Activated naive CD8-positive, alpha-beta T cell treated with anti-CD3 and anti-CD28 coated beads, Interleukin-2, amount 50 U/mL, for 24 hours (primary cell): ENCODE measurements at places on chromosomes 13 and 19.

GRCh38 chr13:80835902-80836301 is 495.0 kb upstream of the SPRY2 start:
- no peak for DNase-seq

DNA sequence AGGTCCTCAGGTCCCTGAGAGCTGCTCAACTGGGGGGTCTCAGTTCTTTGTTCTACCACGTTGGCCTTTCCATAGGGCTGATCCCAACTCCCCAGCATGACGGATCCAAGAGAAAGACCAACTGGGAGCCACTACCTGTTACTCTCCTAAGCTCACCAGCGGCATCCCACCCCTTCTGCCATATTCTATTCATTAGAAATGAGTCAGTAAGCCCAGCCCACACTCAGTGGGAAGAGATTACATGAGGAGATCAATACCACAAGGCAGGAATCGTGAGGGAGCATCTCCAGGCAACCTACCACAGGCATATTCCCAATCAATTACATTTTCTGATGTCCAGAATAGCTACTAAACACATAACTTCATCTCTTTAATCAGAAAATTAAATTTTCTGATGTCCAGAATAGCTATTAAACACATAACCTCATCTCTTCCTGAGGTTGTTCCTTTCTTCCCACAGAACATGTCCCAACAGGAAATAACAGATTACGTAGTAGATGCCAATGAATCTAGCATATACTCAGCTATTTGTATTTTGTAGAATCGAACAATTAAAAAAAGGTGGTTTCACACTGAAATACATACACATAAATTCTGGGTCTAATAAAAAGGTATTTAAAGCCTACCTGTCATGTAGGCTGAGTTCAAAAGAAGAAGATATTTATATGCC is 708.1 kb upstream of the ARGLU1 start:
- DNase-seq = no peak

DNA sequence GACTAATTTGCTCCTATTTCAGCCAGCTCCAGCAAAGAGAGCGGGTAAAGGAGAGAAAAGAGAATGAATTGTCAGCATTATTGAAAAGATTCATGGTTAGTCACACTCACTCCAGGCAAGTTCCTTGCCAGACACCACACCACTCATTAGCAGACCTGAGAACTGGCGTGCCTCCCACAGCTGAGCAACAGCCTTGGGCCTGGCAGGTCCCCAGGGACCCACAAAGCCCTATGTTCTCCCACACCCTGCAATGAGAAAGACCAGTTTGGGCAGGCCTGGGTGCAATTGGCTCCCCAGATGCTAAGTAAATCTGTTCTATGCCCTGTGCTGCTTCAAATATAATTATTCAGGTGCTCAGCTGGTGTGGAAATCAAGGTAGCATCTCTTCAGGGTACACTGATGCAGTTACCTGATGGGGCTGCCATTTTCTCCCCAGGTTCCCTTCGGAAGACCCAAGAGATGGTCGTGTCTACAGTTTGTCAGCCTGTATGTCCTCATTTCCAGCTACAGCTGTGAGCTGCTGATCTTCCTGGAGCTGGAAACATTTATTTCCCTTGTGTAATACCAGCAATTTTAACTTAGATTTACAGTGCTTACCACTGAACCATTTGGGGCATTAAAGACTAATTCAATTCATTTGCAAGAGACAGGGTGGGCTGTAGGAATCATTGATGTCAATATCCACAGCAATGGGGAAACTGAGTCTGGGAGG is 405.0 kb downstream of the COG6 start:
- DNase-seq = peak; percentile 50

DNA sequence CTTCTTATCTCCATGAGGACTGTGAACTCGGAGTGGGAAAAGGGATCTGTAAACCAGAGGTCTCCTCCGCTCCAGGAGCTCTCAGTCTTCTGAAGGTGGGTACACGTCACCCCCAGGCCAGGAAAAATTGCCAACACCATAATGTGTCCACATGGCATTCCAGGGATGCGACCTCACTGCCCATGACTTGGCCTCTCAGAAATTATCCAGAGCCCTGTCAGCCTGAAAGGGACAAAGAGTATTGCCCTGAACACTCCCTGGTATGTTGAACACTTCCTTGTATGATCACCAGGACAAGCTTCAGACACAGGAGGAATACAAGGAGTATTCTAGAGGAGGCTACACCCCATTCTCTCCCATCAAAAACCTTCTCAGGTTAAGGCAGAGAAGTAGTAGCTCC is 81.0 kb upstream of the SLC7A1 start:
- no peak for DNase-seq

GRCh38 chr19:8826371-8826770 is 5.7 kb downstream of the ZNF558 start:
- DNase-seq = no peak

DNA sequence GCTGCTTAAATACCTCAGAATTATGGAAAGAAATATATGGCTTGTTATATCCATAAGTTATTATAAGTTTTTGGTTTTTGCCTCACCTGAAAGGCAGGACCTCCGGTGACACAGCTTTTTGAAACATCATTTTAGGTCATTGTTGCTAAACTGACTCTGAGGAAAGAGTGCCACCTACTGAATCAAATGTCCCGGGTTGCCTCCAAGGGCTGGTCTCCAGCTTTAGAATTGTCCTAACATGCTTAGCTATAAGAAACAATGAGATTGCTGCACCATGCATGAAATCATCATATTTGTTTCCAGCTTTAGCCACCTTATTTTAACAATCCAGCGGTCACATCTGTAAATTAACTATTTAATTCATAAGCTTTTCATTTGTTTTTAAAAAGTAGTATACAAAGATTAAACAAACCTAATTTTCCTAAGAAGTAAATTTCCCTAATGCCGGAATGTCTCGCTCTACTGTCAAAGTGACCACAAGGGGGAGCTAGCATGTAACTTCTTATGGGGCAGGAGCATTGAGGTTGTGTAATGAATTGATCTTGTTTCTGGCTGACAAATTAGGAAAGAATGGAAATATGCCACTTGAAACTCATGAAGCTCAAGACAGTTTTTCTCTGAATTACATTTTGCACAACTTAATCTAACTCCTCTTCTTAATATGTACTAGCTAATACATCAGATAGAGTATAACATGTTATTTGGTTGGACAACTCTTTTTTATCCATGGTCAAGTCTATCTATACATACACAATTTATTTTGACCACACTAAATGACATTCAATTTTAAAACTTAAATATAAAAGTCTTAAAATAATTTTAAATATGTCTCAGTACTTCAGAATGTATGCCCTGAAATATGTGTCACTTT is 6.7 kb upstream of the PCDH17 start:
- peak; percentile 5 for DNase-seq

DNA sequence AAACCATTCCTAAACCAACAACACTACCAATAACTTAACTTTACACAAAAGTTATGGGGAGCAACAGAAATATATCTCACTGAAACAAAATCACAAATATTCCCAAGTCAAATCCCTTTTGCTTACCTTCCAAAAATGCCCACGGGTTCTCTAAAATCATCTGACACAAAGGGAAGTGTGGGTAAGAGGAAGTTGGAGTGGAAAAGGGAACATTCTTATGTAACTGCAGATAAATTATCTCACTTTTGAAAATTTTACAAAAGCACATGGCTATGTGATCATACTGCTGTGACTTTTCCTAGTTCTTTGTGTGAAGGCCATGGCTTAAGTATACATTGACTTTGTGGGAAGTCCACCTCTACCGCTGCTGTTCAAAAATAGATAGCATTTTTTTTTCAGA is 350.5 kb downstream of the GPC6 start:
- no peak for DNase-seq

DNA sequence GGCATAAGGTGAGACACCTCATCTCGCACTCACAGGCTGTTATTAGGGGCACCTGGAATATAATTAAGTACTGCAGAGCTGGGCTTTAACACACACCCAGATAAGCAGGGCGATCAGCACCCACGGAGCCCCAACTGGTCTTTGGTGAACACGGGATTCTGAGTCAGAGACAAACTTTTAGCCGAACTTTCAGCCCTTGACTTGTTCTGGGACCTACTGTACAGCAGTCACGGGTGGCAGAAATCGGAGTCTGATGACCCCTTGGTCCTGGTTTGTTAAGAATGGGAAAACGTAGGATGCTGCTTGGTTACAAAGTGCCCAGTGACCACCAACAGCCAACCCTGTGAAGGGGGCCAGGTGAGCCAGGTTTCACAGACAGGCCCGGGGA is 9.0 kb downstream of the SH3GL1 start:
- no peak for DNase-seq

- no peak for DNase-seq
Measured at GRCh38 chr13:62113179-62113578, 697.5 kb upstream of the PCDH20 start.

DNA sequence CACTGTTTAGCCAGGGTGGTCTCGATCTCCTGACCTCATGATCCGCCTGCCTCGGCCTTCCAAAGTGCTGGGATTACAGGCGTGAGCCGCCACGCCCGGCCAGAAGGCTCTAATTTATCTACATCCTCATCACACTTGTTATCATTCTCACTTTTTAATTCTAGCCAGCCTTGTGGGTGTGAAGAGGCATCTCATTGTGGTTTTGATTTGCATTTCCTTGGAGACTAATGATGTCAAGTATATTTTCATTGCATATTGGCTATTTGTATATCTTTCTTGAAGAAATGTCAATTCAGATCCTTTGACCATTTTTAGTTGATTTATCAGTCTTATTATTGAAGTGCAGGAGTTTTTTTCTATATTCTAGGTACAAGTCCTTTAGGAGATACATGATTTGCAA is 27.7 kb upstream of the HIF3A start:
- no peak for DNase-seq

- DNase-seq = no peak
Measured at GRCh38 chr13:97235549-97236231, 13.6 kb downstream of the MBNL2 start.

- no peak for DNase-seq
Measured at GRCh38 chr13:75555836-75556235, 6.2 kb downstream of the UCHL3 start.

DNA sequence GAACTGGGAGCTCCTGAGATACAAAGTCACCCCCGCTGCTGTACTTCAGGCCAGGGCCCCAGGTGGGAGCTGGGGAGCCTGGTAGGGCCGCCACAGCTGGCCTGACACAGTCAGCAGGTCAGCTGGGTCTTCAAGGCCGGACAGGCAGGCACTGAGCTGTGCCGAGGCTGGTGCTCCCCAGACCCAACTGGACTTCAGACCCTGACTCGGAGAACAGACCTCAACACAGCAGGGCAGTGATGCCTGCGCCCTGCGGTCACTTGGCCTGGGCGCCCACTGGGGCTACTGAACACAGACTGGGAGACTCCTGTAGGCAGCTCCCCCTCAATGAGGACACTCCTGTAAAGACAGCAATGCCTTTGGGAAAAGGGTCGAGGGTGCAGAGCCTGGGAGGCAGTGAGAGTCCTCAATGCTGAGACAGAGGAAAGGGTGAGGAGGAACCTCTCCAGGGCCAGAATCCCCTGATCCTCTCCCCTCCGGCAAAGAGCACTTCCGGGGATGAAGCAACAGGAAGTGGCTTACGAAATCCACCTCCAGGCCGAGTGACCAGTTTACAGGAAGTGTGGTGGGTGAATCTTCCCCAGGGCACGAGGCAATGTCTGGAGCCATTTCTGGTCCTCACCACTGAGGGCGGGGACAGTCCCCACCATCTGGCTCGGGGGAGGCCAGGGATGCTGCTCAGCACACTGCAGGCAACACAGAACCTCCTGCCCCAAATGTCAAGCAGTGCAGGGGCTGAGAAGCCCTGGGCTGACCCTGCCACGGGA is 40.8 kb upstream of the ISYNA1 start:
- peak; percentile 87 for DNase-seq

GRCh38 chr13:111958612-111959395 is 108.1 kb upstream of the SOX1 start:
- DNase-seq = no peak

GRCh38 chr13:106774621-106775020 is 206.7 kb upstream of the ARGLU1 start:
- no peak for DNase-seq

- no peak for DNase-seq
Measured at GRCh38 chr19:49167857-49168409, 10.3 kb downstream of the TRPM4 start.

DNA sequence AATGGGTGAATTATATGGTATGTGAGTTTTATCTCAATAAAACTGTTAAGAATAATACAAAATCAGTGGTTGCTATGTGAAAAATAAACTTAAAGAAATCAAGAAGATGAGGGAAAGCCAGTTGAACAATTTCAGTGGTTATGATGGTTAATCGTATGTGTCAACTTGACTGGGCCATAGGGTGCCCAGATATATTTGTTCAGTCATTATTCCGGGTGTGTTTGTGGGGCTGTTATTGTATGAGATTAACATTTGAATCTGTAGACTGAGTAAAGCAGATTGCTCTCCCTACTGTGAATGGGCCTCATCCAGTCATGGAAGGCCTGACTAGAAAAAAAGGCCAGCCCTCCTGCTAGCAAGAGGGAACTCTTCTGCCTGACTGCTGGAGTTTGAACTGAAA is 109.3 kb downstream of the LMO7 start:
- no peak for DNase-seq
